NCI-H69 (cell line): ENCODE measurements at places on chromosomes 2 and 18.

GRCh38 chr2:168454737-168455644, 1.1 kb upstream of the CERS6 start:
- DNase-seq, result peak; percentile 10

DNA sequence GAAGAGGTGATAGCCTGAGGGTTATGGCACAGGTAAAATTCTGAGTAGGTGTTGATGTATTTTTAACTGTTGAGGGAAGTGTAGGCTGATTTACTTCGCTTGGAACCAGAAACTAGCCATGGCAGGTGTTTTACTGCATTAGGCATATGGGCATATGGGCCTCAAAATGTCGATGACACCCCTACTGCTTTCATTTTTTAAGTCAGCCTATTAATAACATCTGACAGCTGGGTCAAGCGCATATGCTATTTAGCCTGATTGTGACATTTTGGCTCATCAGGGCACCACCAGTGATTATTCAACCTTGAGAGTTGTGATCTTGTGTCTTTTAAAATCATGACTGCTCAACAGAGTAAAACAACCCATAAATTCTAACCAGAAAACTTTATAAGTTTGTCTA, 1396.9 kb upstream of the NXPH2 start:
- peak; percentile 6 for DNase-seq

DNA sequence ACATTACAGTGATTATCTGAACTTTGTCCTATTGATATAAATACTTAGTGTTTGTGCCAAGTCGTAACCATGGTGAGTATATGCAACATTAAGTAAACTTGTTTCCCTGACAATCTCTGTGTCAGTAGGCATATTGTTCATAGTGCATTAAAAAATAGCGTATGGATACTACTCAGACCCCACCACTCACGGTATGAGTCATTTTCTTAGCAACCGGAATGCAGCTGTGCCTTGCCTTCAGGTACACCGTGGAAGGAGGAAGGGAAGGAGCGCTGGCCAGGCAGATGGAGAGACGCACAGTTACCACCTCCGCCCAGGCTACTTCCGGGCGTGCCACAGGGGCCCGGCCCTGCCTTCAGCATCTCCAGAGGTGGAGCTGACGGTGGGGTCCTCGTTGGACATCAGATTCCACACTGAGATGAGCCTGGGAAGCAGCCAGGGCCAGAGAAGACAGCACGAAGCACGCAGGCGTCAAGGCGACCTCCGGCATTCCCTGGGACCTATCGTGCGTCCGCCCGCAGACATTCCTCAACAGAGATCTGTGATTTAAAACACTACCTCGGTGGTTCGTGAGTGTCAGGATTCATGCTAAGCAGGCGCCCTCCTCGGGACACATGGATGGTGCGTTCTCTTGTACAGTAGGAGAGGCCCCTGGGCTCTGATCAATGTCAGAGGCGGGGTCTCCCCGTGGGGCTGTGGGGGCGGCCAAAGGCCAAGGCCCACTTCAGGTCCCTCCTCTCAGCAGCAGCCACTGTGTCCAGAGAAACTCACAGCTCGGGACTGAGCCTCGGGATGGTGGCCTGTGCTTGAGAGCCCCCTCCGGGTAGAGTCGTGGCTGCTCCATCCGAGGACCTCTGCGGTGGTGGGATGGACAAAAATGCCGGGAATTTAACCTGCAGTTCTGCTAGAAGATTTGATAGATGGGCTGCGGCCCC, 82.2 kb upstream of the HDAC4 start:
- no peak for DNase-seq

- peak; percentile 67 for DNase-seq
These were observed 45.6 kb upstream of the SLC14A2 start for GRCh38 chr18:45569566-45570275.

DNA sequence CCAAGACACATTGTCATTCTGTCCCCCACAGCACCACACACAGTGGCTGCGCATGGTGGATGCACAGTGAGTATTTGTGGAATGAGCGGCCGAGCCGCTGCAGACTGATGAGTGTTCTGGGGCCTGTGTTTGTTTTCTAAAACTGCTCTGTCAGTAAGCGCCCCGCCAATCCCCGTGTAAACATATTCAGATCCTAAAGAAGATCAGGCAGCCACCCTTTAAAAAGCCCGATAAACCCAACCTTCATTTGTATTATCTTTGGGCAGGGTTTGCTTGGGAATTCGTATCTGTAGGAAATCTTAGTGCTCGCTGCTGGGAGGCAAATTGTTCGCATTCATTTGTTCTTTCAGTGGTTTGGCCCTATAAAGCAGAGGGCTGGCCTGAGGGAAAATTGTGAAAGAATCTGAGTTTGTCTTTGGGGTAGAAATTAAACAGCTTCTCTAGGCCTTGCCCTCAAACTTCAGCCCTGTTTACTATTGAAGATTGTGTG, 68.6 kb downstream of the TGOLN2 start:
- no peak for DNase-seq

DNA sequence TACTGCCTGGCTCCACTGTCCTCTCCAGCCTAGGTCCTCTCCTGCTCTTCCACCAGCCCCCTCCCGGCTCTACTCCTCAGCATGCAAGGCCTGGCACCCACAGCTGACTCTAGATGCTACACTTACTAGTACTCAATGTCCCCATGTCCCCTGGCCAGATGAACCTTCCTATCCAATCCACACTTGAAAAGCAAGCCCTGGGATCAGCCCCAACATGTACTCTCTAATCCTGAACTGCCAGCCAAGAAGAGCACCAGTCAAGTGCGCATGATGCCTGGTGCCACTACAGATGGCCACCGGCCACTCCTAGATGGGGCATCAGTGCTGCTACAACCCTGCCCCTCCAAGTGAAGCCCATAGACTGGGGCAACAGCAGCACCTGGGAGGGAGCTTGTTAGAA, 168.2 kb downstream of the STK39 start:
- DNase-seq, result no peak

DNA sequence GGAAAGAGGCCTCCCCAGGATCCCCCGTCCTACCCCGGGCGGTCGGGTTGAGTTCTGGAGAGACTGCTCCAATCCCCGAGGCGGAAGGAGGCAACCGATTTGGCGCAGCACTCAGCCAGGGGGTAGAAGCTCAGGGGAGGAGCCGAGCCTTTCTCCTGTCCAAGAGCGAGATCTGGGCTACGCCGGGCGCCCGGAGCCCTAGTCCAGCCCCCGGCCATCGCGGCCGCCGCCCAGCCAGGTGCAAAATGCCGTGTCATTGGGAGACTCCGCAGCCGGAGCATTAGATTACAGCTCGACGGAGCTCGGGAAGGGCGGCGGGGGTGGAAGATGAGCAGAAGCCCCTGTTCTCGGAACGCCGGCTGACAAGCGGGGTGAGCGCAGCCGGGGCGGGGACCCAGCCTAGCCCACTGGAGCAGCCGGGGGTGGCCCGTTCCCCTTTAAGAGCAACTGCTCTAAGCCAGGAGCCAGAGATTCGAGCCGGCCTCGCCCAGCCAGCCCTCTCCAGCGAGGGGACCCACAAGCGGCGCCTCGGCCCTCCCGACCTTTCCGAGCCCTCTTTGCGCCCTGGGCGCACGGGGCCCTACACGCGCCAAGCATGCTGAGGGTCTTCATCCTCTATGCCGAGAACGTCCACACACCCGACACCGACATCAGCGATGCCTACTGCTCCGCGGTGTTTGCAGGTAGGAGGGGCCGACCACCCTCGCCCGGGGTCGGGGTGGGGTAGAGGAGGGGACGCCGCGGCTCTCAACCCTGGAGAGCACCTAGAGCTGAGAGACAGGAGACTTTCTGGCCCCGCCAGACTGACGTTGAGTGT, at the start of gene DYSF:
Gene DYSF, plus strand, starts transcription at position 158 of the 817 bp plus-strand sequence.
- DNase-seq, result peak; percentile 62

- no peak for DNase-seq
These were observed 191.5 kb upstream of the NETO1 start for GRCh38 chr18:73059280-73059679.

- no peak for DNase-seq
These were observed 34.1 kb downstream of the TRABD2A start for GRCh38 chr2:84846741-84847142.

GRCh38 chr18:31633392-31634330, 42.0 kb downstream of the TTR start:
- no peak for DNase-seq

- no peak for DNase-seq
These were observed 515.8 kb downstream of the SUCLG1 start for GRCh38 chr2:83943265-83943664.

DNA sequence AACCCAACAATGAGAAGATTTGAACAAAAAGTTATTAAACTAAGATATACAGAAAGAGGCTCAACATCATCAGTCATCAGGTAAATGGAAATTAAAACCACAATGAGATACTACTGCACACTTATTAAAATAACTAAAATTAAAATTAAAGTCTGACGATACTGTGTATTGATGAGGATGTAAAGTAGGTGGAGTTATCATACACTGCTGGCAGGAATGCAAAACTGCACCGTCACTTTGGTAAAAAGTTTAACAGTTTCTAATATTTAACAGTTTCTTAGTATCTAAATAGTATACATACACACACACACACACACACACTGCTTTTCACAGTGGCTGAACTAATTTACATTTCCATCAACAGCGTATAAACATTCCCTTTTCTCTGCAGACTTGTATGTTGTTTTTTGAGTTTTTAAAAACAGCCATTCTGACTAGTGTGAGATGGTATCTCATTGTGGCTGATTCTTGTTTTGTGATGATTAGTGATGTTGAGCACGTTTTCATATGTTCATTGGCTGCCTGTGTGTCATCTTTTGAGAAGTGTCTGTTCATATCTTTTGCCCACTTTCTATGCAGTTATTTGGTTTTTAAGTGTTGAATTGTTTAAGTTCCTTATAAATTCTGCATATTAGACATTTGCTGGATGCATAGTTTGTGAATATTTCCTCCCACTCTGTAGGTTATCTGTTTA, 726.9 kb upstream of the CHAC2 start:
- no peak for DNase-seq

DNA sequence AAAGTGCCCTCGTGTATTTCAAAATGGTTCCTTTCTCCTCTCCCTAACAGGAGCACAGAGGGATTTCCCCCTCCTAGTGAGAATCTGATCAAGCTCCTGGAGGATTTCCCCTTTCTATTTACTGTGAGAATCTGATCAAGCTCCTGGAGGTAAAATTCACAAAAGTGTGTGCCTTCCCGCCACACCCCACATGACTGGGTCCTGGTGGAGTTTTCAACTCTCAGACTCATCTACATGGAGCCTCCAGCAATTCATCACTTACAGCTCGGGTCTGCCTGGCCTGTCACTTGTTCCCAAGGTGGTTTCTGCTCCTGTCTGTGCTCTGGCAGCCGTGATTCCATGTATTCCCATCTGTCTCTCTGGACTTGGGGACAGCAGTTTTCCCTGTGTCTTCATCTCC, 590.7 kb downstream of the FBXO15 start:
- no peak for DNase-seq

GRCh38 chr18:23689031-23689615, at the start of gene LAMA3:
Gene LAMA3, plus strand, starts transcription at chr18:23689453. Its CDS starts 231 bp downstream, at chr18:23689684.
- DNase-seq, result peak; percentile 94

- no peak for DNase-seq
These were observed 110.5 kb upstream of the MCFD2 start for GRCh38 chr2:47025969-47026610.

DNA sequence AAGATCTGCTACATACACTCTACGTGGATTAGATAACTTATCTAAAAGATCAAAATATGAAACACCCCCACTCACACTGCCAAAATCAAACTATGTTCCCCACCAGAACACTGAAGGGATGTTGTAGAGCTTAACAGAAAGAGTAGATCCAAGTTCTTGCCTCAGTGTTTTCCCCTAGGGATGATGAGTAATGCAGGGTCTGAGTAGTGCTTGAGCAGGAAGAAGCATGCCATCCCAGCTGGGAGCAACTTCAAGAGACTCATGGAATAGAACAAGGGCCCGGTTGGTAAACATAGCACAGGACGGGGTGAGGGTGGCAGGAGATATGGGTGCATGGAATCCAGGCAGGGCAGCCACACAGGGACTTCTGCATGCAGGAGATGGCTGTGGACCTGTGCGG, 74.3 kb downstream of the SNTG2 start:
- DNase-seq, result no peak
